ENCODE measurements at places on chromosomes 6 and 20. TPM values are rescaled to one million over a fixed set of nuclear protein-coding genes. Genes with fewer than 3 reads are reported as not detected.

DNA sequence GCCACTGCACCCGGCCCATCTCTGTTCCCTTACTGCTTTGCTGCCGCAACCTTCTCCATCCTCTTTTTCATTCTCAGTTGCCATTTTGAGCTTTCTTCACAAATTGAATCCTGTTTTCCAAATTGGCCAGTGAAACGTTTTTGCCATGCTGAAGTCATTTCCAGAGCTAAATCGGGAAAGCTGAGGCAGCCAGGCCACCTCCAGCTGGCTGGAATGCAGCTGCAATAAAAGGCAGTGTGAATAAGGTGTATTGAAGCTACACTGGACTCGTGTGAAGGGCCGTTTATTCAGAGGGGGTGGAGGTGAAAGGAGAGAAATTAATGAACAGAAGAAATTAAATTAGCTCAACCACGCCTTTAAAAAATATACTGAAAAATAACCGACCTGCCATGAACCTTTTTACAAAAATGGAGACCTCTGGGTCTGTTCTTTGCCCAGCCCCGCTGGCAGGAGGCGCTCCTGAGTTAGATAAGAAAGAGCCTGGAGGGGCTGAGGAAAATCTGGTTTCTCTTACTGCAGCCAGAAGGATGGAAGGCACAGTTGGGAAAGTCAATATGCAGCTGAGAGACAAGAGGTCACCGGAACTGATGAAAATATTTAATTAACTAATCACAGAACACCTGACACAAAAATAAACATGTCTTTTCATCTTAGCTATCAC, 283.9 kb downstream of the FOXC1 start:
- no peak overlapping the region for H3K4me3 ChIP-seq
- no peaks in the 10 kb centered on the region for H3K27me3 ChIP-seq
- no peak overlapping the region for H3K27ac ChIP-seq
- no peaks in the 10 kb centered on the region for H3K36me3 ChIP-seq
- DNase-seq: peak; percentile 63
- no peaks in the 10 kb centered on the region for H3K4me1 ChIP-seq

DNA sequence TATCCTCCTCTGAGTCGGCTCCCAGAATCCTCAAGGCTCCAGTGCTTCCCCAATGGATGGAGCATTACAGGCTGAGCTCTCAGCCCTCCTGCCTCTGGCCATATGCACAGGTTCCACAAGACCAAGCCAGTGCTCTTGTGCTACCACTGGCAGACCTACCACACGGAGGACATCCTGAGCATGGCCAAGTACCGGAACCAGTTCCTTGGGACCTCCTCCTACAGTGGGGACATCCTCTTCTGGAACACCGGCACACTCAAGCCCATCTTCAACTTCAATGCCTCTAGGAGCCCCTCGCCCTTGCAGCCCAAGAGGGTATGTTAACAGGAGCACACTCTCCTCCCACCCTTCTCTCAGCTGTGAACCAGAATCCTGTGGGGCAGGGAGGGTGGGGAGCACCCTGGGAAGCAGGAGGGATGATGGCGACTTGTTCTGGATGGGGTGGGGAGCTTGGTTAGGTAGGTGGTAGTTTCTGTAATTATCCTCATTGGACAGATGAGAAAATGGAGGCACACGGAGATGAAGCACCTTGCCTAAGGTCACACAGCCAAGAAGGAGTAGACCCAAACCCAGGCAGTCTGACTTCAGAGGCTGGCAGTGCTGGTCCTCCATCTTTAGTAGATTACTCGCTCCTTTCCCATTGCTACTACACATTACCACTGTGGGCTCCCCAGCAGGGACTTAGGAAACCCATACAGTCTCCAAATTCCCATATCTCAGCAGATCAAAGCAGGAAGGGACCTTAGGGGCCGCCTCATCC, 58.6 kb downstream of the EFCAB8 start:
- H3K4me1 ChIP-seq: no peaks in the 10 kb centered on the region
- H3K27ac ChIP-seq: no peak overlapping the region
- no peaks in the 10 kb centered on the region for H3K27me3 ChIP-seq
- DNase-seq: no peak

- no peak overlapping the region for H3K27ac ChIP-seq
- H3K4me3 ChIP-seq: no peak overlapping the region
- no peak for DNase-seq
- H3K4me1 ChIP-seq: peaks cover 10% of the 10 kb centered on the region
- no peaks in the 10 kb centered on the region for H3K36me3 ChIP-seq
- H3K27me3 ChIP-seq: no peaks in the 10 kb centered on the region
Observed at GRCh38 chr20:4449957-4450715, 271.6 kb upstream of the PRND start.

GRCh38 chr6:135557582-135557981, 60.0 kb upstream of the AHI1 start:
- no peak for DNase-seq
- no peaks in the 10 kb centered on the region for H3K4me1 ChIP-seq
- no peaks in the 10 kb centered on the region for H3K27me3 ChIP-seq

DNA sequence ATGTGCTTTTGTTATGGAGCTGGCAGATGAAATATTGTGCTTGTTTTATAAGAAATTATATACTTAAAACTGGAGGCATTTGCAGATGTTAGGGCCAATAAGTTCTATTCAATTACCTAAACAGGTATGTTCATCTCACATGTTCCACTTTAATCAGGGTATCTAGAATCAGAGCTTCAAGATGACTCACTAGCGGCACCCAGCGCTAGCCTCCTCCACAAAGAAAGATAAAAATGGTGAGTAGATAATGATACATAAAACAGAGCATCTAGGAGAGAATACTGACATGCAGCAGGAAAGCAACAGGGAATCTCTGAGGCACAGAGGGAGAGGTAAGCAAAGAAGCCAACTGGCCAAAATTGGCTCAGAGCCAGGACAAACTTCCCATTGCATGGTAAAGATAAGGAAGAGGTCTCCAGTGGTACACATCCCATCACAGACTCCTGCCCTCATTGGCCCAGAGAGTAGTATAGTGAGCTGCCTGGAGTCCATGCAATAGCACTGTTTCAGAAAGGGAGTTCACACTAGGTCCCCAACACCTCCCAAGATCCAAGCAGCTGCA, 200.7 kb upstream of the SPTLC3 start:
- no peaks in the 10 kb centered on the region for H3K27me3 ChIP-seq
- no peaks in the 10 kb centered on the region for H3K4me1 ChIP-seq
- DNase-seq: no peak
- no peak overlapping the region for H3K27ac ChIP-seq
- no peaks in the 10 kb centered on the region for H3K36me3 ChIP-seq

- H3K4me3 ChIP-seq: no peak overlapping the region
- H3K4me1 ChIP-seq: peaks cover 3% of the 10 kb centered on the region
- H3K27ac ChIP-seq: no peak overlapping the region
- DNase-seq: no peak
- peaks cover 14% of the 10 kb centered on the region for H3K36me3 ChIP-seq
Observed at GRCh38 chr20:37362821-37363220, 16.9 kb downstream of the SRC start.

DNA sequence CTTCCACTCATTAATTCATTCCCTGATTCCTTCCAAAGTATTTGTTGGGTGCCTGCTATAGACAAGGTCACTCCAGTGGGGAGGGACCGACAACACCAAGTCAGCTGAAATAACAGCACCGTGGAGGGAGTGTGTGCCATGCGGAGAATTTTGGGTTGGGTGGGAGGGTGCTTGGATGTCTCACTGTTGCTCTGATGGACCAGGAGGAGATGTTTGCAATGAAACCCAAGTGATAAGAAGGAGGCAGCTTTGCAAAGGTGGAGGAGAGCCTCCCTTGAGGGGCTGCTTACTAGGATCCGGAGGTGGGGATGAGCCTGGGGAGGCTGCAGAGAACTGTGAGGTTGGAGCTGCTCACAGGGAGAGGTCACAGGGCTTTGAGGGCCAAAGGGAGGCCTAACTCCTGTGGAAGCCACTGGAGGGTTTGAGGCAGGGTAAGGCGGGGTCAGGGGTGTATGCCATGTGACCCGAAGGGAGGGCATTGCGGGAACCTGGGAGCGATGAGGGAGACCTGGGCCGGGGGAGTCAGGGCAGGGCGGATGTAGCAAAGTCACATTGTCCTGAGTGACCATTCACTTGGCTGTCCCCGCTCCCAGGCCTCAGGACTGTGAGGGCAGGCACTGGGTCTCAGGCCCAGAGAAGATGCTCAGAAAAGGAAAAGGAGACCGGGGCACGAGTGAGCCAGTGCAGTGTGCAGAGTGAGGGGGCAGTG, 124.5 kb downstream of the PHACTR3 start:
- H3K36me3 ChIP-seq: no peaks in the 10 kb centered on the region
- DNase-seq: no peak
- no peak overlapping the region for H3K27ac ChIP-seq
- H3K27me3 ChIP-seq: no peaks in the 10 kb centered on the region

- no peak for DNase-seq
- no peak overlapping the region for H3K4me3 ChIP-seq
- no peak overlapping the region for H3K27ac ChIP-seq
- H3K4me1 ChIP-seq: peaks cover 9% of the 10 kb centered on the region
- no peaks in the 10 kb centered on the region for H3K36me3 ChIP-seq
Observed at GRCh38 chr20:45055056-45055455, 45.9 kb downstream of the KCNS1 start.

GRCh38 chr6:75762063-75762462, 13.0 kb downstream of the MYO6 start:
- H3K4me3 ChIP-seq: no peak overlapping the region
- no peak for DNase-seq
- no peaks in the 10 kb centered on the region for H3K27me3 ChIP-seq
- H3K27ac ChIP-seq: no peak overlapping the region

DNA sequence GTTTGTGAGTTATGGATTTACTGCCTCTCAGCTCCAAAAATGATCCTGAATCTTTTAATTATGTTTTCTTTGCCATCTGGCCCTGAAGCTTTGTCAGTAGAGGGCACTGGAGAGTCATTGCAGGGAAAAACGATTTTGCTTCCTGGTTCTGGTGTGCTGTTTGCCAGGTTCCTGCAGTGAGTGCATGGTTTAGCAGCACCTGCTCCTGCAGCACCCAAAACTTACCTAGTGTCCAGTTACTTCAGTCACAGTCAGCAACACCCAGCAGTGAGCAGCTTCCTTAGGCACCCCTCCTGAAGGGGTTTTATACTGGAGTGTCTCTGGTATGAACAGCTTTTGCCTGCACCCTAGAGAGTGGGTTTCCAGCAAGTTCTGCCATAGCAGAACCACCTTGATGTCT, 6.0 kb upstream of the TRIM26 start:
- H3K4me3 ChIP-seq: no peak overlapping the region
- H3K36me3 ChIP-seq: no peaks in the 10 kb centered on the region
- H3K4me1 ChIP-seq: no peaks in the 10 kb centered on the region
- peak; percentile 66 for DNase-seq
- no peaks in the 10 kb centered on the region for H3K27me3 ChIP-seq

DNA sequence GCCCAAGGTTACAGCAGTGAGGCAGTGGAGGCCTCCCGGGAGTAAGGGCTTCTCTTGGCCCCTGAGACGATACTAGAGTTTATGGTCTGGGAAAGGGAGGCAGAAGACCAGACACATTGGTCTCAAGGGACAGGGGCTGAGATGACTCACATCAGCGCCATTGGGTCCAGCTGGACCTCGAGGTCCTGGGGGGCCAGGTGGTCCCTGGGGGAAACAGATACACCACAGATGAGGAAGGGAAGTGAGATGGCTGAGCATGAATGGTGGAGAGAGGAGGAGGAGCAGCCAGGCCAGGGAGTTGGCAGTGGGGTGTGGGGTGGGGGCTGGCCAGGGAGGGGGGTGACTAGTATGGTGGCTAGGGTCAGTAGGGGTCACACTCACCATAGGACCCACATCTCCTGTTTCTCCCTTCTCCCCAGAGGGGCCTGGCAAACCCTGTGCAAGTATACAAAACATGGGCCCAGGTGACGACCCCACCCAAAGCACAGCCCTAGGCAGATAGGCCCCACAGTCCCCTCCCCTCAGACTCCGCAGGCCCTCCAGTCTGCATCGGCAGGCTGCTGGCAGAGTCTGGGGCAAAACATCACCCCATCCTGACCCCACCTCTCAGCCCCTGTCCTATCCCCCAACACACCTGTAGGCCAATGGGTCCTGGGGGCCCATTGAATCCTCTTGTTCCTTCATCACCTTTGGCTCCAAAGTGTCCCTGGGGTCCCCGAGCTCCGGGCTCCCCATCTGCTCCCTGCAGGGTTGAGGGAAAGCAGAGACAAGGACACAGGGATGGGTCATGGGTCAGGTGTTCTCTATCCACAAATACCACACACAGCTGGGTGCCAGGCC, 21.9 kb downstream of the COL11A2 start:
- H3K4me3 ChIP-seq: no peak overlapping the region
- no peaks in the 10 kb centered on the region for H3K27me3 ChIP-seq
- H3K27ac ChIP-seq: no peak overlapping the region
- DNase-seq: no peak
- no peaks in the 10 kb centered on the region for H3K4me1 ChIP-seq

DNA sequence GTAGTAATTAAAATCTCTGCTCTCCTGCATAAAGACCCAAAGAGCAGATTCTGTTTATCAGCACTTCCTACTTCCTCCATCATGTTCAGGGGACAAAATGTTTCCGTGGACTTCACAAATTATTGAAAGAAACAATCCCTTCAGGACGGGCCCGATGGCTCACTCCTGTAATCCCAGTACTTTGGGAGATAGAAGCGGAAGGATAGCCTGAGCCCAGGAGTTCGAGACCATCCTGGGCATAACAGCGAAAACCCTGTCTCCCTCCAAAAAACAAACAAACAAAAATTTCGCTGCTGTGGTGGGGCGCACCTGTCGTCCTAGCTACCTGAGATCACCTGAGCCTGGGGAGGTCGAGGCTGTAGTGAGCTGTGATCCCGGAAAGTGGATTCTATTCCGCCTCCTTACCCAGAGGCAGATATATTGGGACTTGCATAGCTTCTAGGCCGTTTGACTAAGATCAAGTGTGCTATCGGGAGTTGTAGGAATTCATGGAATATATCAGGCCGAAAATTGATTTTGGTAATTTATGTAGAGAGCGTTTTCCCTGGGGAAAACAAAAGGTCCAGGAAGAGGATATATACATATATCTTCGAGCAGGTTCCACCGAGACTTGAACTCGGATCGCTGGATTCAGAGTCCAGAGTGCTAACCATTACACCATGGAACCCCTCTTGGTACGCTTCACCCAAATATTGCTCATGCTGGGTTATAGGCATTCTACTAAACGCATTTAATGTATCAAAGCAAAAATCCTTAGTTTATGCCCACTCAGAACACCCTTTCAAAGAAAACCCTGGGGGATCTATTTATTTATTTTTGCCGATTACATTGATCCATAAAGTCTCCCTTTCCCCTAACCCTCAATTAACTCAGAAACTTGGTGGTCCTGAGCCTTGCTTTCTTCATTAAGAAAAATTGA, 74.5 kb upstream of the ZNF184 start:
- peak; percentile 78 for DNase-seq
- H3K4me1 ChIP-seq: no peaks in the 10 kb centered on the region
- H3K36me3 ChIP-seq: no peaks in the 10 kb centered on the region
- no peak overlapping the region for H3K27ac ChIP-seq
- peak overlapping the region; percentile 85 for H3K4me3 ChIP-seq
- peaks cover 60% of the 10 kb centered on the region for H3K27me3 ChIP-seq

DNA sequence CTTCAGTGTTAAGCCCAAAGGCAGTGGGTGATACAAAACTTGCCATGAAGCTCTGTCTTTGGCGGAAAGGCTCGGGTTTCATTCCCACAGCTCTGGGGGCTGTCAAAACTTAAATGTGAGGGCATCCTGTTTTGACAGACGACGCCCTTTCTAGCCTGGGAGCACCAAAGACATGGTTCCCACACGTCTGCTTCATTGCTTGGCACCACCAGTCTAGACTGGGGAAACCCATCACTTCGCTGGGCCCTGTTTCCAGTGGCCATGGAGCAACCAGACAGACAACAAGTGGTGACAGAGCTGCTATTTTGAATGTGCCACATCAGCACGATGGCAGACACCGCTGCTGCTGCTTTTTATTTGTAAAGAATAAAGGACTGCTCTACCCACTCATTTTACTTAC, 127.5 kb downstream of the SASH1 start:
- no peak overlapping the region for H3K4me3 ChIP-seq
- DNase-seq: no peak
- H3K27me3 ChIP-seq: no peaks in the 10 kb centered on the region

GRM1 gene
- 0.79 TPM for total RNA-seq

SRF gene
- total RNA-seq: 35.6 TPM

CDK5RAP1 gene
- total RNA-seq: 42.0 TPM

Measured in neural progenitor cell (in vitro differentiated cells).